ENCODE measurements at places on chromosomes 11 and 22.

DNA sequence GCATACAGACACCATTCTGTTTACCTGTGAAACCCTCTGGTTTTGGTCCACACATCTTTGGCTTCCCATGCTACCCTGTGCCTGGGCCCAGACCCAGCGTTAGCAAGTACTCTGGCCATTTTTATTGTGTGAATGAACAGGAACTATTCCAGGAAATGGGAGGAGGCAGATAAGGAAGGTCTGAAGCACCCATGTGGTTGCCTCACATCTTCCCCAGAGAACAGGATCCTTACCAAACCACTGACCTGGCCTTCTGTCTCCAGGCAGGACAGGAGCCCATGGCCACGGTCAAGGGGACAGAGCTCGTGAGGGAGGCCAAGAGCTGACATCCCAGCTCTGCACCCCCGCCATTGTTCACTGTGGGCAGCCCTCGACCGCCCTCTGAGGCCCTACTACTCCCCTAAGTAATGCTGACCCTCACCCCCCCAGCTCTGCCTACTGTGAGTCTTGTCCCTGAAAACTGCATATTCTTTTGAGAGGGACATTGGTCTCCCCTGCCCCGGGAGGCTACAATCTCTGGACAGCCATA lies 97.7 kb upstream of the TP53I11 start:
- no peak for DNase-seq

GRCh38 chr11:121964591-121964990 lies 151.4 kb downstream of the BLID start:
- DNase-seq = no peak

- DNase-seq = no peak
Measured at GRCh38 chr11:3123761-3124733, 41.1 kb downstream of the OSBPL5 start.

- no peak for DNase-seq
Measured at GRCh38 chr22:38446018-38446601, 8.9 kb downstream of the KCNJ4 start.

DNA sequence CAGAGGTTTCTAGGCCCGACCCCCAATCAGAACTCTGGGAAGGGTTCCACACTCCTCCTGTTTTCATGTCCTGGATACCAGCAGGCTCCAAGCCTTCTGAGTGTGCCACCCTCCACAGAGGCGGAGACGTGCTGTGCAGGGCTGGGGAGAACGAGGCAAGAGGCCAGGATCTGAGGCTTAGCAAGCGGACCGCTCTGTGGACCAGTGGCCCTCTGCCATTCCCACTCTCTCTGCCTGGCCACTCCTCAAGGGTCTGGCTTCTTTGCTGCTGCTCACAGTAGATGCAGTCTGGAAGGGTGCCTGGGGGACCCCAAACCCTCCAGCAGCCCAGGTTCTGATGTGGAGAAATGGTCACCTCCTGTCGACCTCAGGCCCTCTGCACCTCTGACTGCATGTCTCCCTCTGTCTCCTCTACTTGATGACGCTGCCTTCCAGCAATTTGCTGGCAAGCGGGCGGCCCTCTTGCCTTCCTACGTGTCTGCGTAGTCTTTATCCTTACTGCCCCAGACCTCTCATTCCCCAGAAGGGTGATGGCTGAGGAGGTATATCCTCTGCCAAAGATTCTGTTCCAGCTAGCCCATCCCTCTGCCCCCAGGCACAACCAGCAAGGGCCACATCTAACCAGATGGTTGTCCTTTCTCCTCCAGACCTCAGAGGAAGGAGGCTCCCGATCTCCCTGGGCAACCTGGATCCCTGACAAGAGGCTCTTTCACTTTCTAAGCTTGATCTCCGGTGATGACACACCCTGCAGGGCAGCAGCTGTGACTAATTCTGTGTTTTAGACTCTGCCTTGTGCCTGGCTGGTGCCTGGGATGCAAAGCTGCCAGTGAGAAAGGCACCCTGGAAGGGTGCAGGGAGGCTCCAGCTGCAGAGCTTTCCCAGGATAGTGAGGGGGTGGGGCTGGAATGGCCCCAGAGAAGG lies 87.3 kb downstream of the NAT10 start:
- DNase-seq = no peak

- no peak for DNase-seq
Measured at GRCh38 chr11:4551346-4551979, 6.5 kb downstream of the OR52M1 start.

DNA sequence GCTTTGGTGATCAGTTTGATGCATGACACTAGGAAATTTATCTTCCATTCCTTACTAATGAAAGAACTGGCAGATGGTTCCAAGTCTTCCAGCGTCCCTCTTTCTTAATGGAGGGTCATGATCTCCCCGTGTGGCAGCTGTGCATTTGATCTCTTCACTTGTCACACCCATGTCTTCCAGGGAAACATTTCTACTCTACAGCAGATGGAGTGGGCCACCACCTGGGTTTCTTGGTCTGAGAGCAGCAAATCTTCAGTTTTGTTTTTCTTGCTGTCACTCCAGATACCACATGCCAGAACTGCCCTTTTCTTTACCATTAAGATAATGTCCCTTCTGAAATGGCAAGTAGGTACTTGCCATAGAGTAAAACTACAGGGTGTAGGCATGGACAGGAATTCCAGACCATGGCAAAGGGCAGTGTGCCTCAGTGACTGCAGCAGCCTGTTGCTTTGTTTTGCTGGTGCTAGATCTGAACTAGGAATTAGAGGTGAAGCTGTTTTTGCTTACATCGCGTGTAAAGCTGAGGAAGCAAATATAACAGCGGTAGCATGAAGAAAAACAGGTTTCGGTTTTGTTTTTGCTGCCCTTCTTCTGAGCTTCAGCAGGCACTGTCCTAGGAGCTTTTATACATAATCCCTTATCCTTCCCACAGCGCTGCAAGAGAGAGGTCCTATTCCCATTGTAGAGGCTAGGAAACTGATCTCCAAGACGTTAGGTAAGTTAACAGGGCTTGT lies 20.7 kb upstream of the C11orf96 start:
- no peak for DNase-seq

- DNase-seq = no peak
Measured at GRCh38 chr11:22431106-22431505, 92.9 kb downstream of the SLC17A6 start.

- DNase-seq = no peak
Measured at GRCh38 chr11:111455291-111456085, 56.7 kb downstream of the BTG4 start.

- DNase-seq = no peak
Measured at GRCh38 chr11:64358536-64358906, 441 bp upstream of the RPS6KA4 start.

- no peak for DNase-seq
Measured at GRCh38 chr11:112016088-112016764, 9.0 kb upstream of the DLAT start.

GRCh38 chr11:119181677-119182412 lies 3.4 kb upstream of the NHERF4 start:
- no peak for DNase-seq
